Dermis microvascular lymphatic vessel endothelial cell (primary cell): ENCODE measurements at places on chromosomes 3 and 15. TPM values are rescaled to one million over a fixed set of nuclear protein-coding genes. Genes with fewer than 3 reads are reported as not detected.

Gene TPRG1
- total RNA-seq = under 0.01 and 0.13 TPM in 2 replicates

- DNase-seq = no peak
Observed at GRCh38 chr15:39059917-39060316, 495.3 kb upstream of the RASGRP1 start.

DNA sequence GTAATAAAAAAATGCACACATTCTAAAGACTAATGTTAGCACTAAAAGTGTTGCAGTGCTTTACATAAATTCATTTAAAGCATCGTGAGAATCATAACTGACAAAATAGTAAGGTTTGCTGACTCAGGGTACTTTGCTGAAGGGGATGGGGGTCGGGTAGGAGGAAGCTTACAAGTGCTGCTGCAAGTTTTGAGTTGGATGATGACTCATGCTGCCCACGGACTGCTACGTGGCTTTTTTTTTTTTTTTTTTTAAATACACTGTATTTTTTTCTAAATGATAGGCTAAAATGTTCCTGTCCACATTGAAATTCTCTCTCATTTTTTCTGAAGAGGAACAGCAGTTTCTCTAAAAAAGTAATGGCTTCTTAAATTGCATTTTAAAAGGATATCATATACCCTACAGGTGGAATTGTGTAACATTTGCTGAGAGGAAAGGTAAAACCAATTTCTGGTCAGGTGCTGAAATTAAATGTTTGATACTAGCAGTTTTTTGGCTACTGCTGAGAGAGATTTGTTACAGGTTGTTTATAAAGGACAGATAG is 2.2 kb downstream of the MAPK6 start:
- DNase-seq = peak; percentile 74

GRCh38 chr3:151804267-151804666 is 9.6 kb upstream of the AADAC start:
- DNase-seq = no peak

Gene ATP8B4
- 0.39 and 2.0 TPM in 2 replicates for total RNA-seq

DNA sequence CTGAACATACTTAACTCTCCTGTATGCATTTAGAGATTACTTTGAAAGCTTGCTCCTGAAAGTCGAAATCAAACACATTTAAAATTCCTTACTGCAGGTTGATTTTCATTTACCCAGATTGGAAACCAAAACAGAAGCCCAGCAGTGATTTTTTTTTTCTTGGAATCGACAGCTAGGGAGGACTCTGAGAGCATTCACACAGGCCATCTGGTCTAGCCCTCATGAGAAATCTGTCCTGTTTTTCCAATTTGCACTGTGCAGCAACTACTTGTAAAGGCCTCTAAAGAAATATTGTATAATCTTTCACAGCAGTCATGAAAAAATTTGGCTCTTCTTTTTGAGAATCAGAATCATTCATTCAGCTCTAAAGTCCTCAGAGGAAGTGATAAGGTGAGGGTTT is 179.2 kb downstream of the KCNAB1 start:
- DNase-seq = no peak

GRCh38 chr3:33152363-33153360 is 38.8 kb downstream of the CRTAP start:
- DNase-seq = no peak

GRCh38 chr15:91237445-91237844 is 137.4 kb downstream of the SV2B start:
- no peak for DNase-seq

- no peak for DNase-seq
Observed at GRCh38 chr3:133328373-133328772, 71.5 kb upstream of the BFSP2 start.

- DNase-seq = no peak
Observed at GRCh38 chr15:88426304-88426703, 40.9 kb downstream of the MRPL46 start.

Gene SLC24A5
- total RNA-seq = not detected in 2 replicates

- no peak for DNase-seq
Observed at GRCh38 chr3:30266524-30266923, 339.9 kb upstream of the TGFBR2 start.

Gene TP53BP1
- 42.6 and 43.1 TPM in 2 replicates for total RNA-seq

DNA sequence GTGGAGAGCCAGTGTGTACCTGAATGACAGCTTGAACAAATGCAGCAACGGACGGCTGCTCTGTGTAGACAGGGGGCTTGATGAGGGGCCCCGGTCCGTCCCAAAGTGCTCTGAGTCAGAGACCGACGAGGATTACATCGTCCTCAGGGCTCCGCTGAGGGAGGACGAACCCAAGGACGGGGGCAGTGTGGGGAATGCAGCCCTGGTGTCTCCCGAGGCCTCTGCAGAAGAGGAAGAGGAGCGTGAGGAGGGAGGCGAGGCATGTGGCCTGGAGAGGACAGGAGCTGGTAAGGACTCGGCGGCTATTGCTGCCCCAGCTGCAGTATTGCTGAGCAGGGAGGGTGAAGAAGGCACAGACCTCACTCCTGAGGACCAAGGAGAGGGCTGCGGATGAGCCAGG is 54.4 kb upstream of the WNT7A start:
- DNase-seq = no peak

DNA sequence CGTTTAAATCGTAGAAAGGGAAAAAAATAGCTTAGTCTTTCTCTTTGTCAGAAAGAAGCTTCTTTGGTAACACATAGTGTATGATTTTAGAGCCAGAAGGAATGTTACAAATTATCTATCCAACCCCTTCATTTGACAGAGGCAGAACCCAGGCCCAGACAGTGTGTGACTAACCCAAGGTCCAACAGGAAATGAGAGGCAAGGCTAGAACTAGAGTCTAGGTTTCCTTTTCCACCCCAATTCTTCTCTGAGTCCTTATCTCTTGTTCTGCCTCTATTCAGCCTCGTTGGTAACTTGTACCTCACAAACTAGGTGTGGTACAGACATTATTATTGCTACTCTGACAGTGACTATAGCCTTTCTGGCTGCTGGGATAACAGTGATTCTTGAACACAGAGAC is 39.3 kb downstream of the QTRT2 start:
- no peak for DNase-seq

DNA sequence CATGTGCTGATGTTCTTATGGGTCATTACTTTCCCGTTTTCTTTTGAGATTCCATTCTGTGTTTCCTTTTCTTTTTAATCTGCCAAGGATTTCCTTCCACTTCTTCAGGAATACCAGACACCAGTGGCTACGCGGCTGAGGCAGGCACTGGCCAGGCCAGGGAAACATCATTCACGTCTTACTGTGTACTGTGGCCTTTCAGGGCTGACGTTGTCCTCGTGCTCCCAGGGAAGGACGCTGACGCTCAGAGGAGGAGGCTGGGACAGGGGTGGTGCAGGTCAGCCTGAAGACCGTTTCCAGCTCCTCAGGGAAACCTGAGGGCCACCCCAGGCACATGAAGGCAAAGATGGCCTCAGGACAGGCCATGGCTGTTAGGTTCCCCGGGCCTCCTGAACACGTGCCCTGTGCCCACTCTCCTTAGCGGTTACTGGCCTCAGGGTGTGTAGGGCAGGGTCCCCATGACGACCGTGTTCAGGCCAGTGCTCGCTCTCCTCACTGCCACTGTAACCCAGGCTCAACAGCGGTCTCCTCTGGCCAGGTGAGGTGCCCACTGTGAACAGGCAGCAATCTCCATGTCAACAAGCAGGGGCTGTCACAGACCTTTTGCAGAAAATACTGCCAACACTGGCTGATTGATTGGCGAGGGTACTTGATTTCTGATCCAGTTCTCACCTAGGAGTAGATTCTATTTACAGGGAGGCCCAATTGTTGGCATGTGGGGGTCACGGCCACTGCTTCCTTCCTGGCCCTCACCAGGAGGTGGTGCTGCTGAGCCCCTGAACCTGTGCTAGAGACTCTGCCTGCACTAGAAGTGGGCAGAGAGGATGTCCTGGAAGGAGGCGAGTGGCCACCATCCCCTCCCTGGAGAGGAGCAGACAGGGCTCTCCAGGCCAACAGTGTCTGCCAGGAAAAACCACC is 169.5 kb downstream of the ATP10A start:
- no peak for DNase-seq

DNA sequence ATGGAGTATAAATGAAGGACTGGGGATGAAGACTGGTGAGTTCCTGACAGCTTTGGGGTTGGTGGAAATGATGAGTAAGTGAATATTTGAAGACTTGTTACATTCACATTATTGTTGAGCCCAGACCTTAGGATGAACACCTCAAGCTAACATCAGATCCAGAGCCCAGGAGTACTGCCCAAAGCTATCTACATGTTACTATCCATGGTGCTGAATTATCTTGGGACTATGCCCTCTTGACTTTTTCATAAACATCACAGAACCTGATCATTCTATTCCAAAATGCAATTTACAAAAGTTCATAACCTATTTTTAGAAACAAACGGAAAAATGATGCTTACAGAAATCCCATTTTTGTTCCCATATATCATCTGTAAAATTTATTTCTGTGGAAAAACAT is 613.3 kb downstream of the TUSC7 start:
- peak; percentile 29 for DNase-seq

Gene GPR27
- total RNA-seq = not detected in 2 replicates

Gene PRR23C
- not detected in 2 replicates for total RNA-seq

Gene SMAD3
- total RNA-seq = 11.8 and 12.3 TPM in 2 replicates

DNA sequence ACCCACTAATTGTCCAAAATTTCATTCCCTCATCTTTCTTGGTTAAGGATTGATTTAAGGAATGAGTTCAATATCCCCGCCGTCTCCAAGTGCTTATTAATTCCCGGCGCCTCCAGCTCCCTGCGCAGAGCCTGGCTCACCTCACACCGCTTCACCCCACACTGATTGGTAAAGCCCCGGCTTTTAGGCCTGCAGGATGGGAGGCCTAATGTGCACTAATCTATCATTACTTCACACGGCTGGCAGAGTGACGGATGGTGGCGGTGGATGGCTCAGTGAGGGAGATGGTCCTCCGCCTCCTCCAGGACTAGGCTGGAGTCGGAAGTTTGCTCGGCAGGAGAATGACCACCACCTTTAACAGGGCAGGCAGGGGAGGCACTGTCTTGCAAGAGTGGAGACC is 81.7 kb downstream of the MEGF11 start:
- DNase-seq = no peak

Gene CPNE9
- total RNA-seq = not detected in 2 replicates

DNA sequence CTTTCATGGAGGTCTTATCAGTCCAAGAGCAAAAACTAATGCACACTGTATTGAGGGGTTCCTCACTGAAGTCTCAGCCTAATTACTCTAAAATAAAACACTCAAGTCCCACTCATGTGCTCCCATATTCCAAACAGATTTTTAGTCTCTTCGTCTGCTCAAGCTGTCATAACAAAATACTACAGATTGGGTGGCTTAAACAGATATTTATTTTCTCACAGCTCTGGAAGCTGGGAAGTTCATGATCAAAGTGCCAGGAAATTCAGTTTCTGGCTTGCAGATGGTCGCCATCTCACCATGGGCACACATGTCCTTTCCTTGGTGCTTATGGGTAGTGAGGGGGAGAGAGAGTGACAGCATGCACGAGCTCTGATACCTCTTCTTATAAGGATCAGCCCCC is 147.5 kb downstream of the ANXA2 start:
- no peak for DNase-seq

Gene DNAH12
- total RNA-seq = under 0.01 TPM in 2 replicates

GRCh38 chr15:63888146-63888545 is 54.4 kb upstream of the HERC1 start:
- DNase-seq = no peak

Gene TNNC1
- total RNA-seq = 0.13 TPM in 1 of 2 replicates, not detected in the other

GRCh38 chr15:33098094-33099058 is 96.1 kb downstream of the FMN1 start:
- DNase-seq = peak; percentile 24

DNA sequence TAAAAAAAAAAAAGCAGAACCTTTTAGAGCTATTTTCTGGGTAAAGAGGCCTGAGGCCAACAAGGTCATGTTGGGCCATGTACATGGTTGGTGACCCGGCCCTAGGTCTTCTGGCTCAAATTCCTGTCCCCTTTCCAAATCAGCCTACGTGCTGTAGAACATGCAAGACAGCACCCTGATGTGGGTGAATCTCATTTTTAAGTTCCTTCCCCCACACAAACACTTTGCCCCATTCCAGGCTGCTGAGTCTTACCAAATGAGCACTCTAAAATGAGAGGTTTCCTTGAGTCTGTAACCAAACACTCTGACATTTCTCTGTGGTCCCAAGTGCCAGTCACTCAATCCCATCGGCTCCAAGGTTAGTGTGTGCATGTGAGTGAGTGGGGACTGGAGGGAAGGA is 9.4 kb downstream of the BCL6 start:
- DNase-seq = no peak

- DNase-seq = no peak
Observed at GRCh38 chr3:56269755-56270535, 198.3 kb downstream of the ERC2 start.

DNA sequence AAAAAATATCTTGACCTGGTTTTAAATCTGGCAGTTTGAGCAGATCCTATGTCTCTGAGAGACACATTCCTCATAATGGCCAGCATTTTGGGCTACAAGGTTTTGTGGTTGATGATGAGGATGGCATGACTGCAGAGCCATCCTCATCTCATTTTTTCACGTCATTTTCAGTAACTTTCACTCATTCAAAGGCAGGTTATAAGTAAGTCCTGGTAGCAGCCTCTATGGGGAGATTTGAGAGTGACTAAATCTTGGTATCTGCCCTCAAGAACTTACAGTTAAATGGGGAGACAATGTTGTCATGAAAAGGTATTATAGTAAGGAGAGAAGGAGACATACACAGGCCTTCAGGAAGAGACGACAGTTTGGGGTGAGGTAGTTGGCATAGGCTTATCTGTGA is 14.5 kb downstream of the TIGIT start:
- DNase-seq = no peak

- no peak for DNase-seq
Observed at GRCh38 chr3:178505832-178506231, 30.4 kb upstream of the KCNMB2 start.

Gene PIF1
- 4.4 and 9.0 TPM in 2 replicates for total RNA-seq

Gene PLCH1
- under 0.01 TPM in 1 of 2 replicates, not detected in the other for total RNA-seq

DNA sequence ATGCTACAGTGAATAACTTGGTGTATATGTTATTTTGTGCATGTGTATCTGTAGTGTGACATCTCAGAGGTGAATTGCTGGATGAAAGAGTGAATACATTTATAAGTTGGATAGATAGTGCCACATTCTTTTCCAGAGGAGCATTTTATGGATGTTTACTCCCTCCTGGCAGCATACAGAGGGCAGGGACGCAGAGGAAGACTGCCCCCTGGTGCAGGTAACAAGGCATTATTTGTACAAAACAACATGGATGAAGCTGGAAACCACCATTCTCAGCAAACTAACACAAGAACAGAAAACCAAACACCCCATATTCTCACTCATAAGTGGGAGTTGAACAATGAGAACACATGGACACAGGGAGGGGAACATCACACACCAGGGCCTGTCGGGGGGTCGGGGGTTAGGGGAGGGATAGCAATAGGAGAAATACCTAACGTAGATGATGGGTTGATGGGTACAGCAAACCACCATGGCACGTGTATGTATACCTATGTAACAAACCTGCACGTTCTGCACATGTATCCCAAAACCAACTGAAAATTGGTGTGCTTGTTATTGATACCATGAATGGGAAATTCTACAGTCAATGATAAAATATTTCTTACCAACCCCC is 57.9 kb upstream of the CTXND1 start:
- no peak for DNase-seq

Gene GRAMD1C
- total RNA-seq = 16.6 and 20.9 TPM in 2 replicates

Gene NT5DC2
- total RNA-seq = 24.4 and 52.5 TPM in 2 replicates

DNA sequence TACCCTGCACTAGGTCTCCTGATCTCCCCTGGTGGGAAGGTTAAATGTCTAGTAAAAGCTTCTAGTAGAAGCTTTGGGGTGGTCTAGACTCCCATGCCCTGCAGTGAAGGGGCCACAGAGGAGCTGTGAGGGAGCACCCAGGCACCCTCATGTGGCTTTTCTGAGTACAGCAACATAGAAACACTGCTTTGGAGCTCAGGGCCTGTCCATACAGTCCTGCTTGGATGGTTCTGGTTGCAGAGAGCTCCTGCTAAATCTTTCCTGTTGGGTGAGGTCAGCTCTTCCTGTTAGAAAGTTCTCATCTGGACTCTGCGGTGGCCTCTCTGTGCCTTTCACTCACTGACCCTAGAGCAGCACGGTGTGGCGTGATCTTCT is 47.8 kb downstream of the GPD1L start:
- DNase-seq = peak; percentile 42
